ENCODE measurements at places on chromosomes 7 and 10.
A peak's percentile ranks its signal among the peaks of the same experiment; 100 is the strongest.

DNA sequence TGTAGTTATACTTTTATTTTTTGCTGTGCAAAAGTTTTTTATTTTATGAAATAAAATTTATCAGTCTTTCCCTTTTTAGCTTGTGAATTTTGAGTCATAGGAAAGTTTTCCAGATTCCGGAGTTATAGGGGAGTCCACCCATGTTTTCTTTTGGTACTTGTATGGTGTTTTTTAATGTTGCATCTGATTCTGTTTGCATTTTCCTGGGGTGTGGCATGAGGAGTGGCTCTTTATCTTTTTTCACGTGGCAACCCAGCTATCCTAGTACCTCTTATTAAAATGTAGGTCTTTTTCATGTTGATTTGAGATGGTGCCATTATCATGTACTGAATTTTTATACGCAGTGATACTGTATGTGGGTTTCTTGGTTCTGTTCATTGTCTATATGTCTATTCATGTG, 19.7 kb downstream of the EXOC6 start:
- no peak for DNase-seq

GRCh38 chr10:97818572-97818971, 31.1 kb upstream of the GOLGA7B start:
- DNase-seq: no peak

- no peak for DNase-seq
These were observed 421.4 kb downstream of the SDK1 start for GRCh38 chr7:3722396-3722922.

DNA sequence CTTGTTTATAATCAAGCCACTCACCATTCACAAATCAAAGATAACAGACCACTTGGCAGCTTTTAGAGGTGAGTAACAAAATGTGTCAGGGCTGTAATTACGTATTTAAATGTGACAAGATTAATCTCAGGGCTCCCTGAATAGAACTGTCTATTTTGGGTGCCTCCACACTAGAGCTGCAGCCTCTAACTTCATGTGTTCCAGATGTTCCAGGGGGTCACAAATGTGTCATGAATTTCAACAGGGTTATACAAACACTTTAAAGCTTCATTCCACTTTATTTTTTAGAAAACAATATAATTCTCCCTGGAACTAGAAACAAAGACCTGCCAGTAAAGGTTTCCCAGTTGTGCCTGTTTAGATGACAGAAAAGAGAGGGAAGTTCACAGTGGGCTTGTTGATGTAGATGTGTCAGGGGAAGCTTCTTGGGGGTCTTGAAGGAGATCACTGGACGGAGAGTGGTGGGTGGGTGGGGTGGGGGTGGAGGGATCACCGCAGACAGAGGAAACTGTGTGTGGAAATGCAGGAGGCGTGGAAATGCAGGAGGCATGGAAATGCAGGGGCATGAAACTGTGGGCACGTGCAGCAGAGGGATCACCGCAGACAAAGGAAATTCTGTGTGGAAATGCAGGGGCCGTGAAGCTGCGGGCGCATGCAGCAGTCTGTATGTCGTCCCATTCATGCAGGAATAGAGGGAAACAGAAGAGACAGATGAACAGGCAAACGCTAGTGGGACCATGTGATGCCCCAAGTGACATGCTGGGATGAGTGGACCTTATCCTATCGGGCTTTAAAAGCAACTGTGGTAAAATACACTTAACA, 42.0 kb upstream of the TRIL start:
- no peak for DNase-seq

DNA sequence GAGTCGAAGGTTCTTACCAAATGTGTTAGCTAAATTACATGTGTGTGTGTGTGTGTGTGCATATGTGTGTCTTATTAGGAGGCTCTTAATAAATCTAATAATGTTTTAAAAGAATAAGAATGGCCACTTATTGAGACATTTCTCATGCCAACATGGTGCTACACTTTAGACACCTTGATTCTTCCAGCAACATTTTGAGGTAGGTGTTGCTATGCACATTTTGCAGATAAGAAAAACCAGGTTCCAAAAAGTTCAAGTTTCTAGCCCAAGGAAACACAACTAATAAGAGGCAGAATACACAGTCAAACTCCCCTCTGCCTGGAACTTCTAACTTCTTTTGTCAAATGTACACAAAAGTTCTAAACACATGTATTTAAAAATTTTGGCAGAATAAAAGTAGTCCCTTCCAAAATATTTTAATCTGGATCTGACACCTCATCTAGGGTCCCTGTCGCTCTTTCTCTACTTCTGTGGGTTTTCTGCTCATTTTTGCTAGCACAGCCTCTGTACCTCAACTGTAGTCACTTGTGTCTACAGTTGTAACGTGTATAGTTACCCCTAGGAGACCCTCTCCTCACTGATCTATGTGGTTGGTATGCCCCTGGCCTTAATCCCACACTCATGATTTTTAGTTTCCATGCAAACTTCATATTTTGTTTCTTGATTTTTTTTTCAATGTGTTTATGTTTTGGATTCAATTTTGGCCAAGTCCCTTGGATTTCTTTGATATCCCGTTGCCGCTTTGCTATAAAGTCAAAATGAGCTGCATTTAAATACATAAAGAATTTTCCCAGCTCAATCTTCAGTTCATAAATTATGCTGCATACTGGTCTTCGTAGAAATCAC, 4.3 kb downstream of the ANKRD1 start:
- no peak for DNase-seq

- no peak for DNase-seq
These were observed 145.2 kb downstream of the RNF133 start for GRCh38 chr7:122553761-122554160.

GRCh38 chr7:78198756-78199155, 400.2 kb downstream of the PHTF2 start:
- DNase-seq: no peak

DNA sequence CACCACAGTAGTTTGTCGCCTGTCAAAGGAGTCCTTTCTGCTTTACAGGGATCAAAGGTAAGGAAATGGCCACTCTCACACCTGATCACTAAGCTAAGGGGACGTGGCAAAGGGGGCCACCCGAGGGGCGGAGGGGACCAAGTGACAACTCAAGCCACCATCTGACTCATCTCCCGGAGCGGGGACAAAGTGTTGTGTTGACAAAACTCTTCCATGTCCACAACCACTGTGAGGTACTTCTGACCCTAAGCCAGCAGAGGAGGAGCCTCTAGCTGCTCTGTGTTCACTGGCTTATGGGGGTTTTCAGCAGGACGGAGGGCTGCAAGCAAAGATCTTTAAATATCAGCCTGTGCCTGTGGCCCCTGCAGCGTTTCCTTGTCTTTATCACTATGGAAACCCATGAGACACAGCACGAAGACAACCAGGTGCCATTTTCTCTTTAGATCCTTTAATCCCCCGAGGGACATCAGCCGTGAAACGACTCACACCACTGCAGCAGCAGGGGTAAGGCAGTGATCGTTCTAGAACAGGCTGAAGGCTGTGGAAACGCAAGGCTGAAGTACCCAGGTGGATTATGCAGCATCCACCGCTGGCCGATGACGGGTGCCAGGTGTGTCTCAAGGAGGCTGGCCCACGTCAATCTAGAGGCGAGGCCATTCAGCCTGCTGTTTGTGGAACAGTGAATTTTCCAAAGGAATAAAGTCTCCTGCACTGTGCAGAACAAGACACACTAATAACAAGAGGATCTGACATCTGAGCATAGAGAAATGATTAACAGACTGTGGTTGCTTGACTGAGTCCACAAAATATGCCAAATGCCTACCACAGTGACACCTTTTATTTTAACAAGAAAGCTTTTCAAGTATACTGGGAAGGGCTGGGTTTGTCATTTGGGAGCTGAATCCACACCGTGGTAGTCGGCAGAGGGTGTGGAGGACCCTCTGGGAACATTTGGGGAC, 26.6 kb upstream of the DDC start:
- no peak for DNase-seq

DNA sequence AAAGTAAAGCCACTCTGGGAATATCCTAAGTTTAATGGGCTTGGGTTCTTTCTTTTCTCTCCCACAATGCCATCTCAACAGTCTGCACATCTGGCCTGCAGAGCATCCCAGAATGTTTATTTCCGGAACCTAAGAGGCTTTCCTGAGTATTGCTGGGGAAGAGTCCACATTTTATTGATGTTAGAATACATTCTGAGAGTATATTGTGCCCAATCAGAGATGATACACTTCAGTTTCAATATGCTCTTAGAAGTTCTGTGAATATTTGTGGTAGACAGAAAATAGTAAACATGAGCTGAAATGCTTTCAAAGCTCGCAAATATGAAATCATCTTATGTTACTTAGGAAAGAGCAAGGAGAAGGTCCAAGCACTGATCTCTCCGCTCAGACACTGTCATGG, 200.6 kb downstream of the TWIST1 start:
- DNase-seq: no peak

DNA sequence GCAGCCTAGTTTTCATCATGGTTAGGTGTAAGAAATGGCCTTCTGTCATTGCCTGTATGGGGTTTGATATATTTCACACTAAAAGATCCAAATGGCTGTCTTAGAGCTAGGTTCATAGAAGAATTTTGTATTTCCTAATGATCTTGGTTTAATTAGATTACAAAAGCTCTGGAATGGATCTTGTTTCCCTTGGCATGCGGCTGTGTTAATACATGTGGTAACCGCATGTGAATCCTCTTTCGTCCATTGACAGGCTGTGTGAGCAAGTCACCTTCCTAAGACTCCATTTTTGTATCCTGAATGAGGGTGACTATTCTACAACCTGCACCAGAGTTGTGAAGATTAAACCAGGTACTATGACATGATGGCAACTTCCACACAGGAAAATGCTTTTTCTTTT, 12.4 kb upstream of the FZD1 start:
- DNase-seq: no peak

DNA sequence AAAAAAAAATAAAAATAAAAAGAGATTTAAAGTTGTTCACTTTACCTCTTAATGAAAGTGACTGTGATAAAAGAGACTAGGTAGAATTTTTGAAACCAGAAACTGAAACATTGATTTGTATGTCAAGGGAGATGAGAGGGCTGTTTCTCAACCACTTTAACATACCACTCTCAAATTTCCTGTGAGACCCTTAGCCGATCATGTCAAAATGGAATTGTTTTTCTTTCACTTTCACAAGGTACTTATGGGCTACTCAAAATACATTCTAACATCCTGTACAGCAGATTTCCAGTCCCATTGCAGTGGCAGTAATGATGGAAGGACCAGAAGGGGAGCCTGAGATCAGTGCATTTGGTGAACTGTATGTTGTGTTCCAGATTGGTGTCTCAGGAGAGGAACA, 261.2 kb downstream of the PPP1R3A start:
- no peak for DNase-seq

DNA sequence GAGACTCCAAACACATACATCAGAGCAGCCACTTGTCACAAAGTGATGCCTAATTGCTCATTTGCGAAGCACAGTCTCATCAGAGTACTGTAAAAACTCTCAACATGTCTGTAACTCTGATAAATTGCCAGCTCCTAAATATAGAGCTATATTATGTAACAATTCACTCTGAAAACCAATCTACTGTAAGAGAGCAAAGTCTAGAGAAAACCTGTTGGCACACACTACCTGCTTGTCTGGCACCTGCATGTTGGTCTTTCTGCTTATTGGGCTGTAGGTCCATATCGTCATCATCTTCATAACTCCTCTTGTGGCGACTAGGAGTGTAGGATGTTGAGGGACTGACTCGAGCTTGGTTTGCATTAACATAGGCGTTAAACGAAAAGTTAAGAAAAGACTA, 19.8 kb downstream of the MCMBP start:
- no peak for DNase-seq

DNA sequence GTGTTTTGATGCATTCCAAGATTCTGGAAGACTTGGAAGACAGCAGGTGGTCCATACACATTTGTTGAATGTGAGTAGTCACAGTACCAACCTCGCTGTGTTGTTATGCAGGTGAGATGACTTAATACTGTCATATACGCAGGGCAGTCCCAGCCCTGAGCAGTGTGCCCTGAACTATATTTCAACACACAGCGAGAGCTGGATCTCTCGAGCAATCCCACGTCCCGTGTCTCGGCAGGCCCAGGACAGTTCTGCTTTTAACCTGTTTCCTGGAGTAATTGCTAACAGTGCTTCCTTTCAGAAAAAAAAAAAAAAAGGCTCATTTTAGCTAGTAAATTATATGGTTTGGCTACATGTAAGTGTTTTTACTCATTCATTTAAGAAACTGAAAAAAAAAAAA, 179.7 kb downstream of the PRKCQ start:
- no peak for DNase-seq

- DNase-seq: peak; percentile 13
These were observed 69.5 kb upstream of the ZNF438 start for GRCh38 chr10:31101123-31101522.

DNA sequence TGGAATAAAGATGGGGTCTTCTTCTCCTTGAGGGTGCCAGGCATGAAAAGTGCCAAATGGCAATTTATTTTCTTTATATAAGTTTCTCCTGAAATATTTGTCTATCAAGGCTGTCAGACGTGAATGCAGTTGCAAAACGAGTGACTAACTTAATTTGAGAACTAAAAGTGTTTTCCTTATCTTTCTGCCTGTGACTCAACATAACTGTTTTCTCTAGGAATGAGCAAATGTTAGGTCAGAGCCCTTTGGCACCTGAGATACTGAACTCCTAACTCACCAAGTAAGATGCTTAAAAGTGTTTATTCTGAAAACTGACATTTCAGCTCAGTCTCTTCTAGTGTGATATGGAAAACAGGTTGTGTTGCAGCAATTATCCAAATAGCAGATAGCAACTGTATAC, 197.0 kb downstream of the STK31 start:
- DNase-seq: no peak

DNA sequence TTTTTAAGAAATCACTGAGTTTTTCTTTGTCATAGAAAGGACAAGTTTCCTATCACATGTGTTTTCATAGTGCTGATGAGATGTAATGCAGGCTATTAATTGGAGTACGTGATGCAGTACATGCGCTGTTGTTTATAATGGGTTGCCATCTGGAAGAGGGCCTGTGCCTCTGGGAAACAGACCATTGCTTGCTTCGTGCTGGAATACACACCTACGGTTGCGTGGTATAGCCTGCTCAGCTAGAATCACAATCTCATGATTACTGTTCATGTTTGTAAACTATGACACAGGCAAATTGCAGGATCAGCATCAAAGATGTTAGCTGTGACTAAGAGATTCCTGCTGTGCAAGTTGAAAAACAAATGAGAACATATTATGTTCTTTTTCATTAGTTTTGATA, 107.2 kb upstream of the STEAP1B start:
- DNase-seq: no peak

DNA sequence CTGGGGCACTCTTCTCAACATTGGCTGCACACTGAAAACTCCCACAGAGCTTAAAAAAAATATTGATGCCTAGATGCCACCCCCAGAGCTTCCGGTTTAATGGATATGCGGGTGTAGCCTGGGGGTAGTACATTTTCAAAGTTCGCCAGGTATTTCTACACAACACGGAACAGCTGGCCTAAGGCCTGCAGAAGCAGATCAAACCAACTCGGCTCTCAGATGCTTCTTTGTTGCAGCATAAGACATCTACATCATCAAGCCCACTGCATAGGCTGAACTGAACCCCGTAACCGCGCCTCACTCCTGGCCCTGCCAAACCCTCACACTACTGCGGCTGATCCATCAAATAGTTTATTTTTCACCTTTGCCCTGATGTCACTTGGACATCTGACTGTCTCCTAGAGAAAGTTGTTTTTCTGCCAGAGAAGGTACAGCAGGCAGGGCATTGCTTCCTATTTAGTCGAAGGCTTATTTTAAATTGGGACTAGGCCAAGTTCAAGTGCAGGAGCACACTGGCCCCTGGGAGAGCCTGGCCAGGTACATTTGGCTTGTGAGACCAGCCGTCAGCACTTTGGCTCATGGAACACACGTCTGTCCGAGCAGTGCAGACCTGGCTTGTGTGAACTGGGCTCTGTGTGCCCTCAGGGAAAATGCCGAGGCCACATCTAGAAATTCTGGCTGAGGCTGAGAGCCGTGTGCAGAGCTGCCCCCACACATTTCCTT, 113.3 kb downstream of the TACC2 start:
- no peak for DNase-seq

Data from stimulated activated CD8-positive, alpha-beta memory T cell treated with anti-CD3 and anti-CD28 coated beads, Interleukin-15, amount 100 ng/mL, for 1 hour (primary cell).